ENCODE measurements at places on chromosomes 1 and 21.

DNA sequence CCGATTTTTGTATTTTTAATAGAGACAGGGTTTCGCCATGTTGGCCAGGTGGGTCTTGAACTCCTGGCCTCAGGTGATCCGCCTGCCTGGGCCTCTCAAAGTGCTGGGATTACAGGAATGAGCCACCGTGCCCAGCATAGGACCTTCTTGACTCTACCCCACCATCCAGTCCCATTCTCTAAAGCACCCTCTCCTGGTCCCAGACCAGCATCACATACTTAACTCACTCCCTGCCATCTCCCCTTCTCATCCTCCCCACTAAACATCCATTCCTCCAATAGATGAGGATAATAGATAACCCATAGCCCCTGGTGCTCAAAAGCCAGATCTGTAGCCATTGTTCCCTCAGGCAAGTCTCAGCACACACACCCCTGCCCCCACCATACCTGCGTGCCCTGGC is 2.1 kb downstream of the ENTREP3 start:
- DNase-seq, result no peak

GRCh38 chr1:46535063-46535462 is 16.4 kb downstream of the KNCN start:
- DNase-seq, result peak; percentile 36

- peak; percentile 58 for DNase-seq
These were observed 151.9 kb downstream of the TNFSF18 start for GRCh38 chr1:172898866-172899265.

- DNase-seq, result no peak
These were observed 45.5 kb upstream of the TACSTD2 start for GRCh38 chr1:58622571-58622970.

DNA sequence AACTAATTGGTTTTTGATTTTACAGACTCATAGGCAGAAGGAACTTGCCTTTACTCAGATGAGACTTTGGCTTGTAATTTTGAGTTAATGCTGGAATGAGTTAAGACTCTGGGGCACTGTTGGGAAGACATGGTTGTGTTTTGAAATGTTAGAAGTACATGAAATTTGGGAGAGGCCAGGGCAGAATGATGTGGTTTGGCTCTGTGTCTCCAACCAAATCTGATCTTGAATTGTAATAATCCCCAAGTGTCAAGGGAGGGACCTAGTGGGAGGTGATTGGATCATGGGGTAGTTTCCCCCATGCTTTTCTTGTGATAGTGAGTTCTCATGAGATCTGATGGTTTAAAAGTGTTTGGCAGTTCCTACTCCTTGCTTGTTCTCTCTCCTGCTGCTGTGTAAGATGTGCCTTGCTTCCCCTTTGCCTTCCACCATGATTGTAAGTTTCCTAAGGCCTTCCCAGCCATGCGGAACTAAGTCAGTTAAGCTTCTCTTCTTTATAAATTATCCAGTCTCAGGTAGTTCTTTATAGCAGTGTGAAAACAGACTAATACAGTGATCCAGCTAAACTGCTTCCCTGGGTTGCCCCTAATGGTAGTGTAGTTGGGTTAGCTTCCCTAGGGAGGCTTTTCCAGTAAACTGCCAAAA is 10.2 kb downstream of the CPT2 start:
- no peak for DNase-seq

- no peak for DNase-seq
These were observed 132.4 kb downstream of the MAP3K21 start for GRCh38 chr1:233459968-233460367.

DNA sequence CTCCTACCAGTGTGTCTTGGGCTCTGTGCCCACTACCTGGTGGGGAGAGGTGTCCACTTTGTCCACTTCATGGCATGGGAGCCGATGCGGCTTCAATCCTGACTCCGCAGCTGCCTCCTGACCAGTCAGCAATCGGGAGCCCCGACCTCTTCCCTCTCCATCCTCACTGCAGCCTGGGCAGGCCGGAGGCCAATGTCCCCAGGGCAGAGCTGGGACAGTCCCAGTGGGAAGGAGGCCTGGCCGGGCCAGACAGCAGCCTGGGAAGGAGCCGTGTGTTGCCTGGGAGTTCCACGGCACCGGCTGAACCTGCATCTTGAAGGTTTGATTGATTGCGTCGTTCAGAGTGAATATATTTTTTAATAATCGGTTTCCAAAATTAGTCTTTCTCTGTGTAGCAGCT is 330.9 kb upstream of the VAMP3 start:
- no peak for DNase-seq

DNA sequence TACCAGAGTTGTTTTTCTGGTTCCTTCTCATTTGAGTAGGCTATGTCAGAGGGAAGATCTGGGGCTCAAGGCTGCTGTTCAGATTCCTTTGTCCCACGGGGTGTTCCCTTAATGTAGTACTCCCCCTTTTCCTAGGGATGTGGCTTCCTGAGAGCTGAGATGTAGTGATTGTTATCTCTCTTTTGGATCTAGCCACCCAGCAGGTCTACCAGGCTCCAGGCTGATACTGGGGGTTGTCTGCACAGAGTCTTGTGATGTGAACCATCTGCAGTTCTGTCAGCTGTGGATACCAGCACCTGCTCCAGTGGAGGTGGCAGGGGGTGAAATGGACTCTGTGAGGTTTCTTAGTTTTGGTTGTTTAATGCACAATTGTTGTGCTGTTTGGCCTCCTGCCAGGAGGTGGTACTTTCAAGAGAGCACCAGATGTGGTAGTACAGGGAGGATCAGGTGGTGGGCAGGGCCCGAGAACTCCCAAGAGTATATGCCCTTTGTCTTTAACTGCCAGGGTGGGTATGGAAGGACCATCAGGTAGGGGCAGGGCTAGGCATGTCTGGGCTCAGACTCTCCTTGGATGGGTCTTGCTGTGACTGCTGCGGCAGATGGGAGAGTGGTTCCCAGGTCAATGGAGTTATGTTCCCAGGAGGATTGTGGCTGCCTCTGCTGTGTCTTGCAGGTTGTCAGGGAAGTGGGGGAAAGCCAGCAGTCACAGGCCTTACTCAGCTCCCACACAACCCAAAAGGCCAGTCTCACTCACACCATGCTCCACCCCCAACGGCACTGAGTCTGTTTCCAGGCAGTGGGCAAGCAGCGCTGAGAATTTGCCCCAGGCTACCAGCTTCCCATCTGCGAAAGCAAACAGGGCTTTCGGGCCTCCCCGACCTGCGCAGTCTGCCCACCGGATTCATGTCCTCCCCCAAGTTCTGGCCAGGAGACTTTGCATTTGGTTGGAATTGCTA is 64.2 kb downstream of the SERINC2 start:
- DNase-seq, result peak; percentile 48

DNA sequence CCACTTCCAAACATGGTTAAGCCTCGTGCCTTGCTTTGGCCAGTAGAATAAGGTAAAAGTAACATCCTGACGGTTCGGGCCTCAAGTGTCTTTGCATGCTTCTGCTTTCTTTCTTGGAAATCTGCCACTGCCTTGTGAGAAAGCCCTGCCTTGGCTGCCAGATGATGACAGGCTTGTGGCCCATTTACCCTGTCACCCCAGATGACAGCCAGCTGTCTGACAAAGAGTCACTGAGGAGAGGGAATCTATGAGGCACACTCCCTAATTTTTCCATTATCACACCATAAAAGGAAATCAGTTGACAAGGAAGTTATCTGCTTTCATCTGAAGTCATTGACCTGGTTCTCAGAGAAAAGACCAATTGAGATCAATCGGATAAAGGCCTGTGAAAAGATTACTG is 199.8 kb downstream of the USH2A start:
- peak; percentile 12 for DNase-seq

Measured in EH (cell line).